Panc1 (cell line): ENCODE measurements at places on chromosomes 16 and 17.

GRCh38 chr17:27530764-27531391, 74.6 kb downstream of the KSR1 start:
- no peak overlapping the region for H3K4me3 ChIP-seq
- peaks cover 25% of the 10 kb centered on the region for H3K4me1 ChIP-seq
- no peak overlapping the region for H3K27ac ChIP-seq
- DNase-seq = no peak
- H3K27me3 ChIP-seq = no peaks in the 10 kb centered on the region

- H3K27me3 ChIP-seq = no peaks in the 10 kb centered on the region
- H3K4me1 ChIP-seq = peaks cover 15% of the 10 kb centered on the region
Observed at GRCh38 chr17:82091264-82092066, 6.6 kb downstream of the FASN start.

GRCh38 chr17:77306790-77307478, 166.2 kb downstream of the SEC14L1 start:
- no peaks in the 10 kb centered on the region for H3K27me3 ChIP-seq
- no peak for DNase-seq
- H3K36me3 ChIP-seq = peaks cover 2% of the 10 kb centered on the region
- H3K4me1 ChIP-seq = peaks cover 91% of the 10 kb centered on the region

DNA sequence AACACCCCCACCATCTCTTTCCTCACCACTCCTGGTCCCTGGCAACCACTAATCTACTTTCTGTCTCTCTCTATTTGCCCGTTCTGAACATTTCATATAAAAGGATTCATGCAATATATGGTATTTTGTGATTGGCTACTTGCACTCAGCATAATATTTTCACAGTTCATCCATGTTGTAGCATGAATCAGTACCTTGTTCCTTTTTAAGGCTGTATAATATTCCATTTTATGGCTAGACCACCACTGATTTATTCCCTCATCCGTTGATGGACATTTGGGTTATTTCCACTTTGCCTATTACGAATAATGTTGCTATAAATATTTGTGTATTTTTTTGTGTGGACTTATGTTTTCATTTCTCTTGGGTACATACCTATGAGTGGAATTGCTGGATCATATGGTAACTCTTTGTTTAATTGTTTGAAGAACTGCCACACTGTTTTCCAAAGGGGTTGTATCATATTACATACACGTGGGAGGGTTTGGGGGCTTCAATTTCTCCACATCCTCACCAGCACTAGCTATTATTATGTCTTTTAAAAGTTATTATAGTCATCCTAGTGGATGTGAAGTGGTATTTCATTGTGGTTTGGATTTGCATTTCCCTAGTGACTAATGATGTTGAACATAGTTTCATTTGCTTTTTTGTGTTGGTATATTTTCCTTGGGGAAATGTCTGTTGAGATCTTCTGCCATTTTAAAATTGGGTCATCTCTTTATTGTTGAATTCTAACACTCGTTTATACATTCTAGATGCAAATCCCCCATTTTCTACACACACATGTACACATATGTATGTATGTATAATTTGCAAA, 26.3 kb downstream of the SEC14L5 start:
- no peak overlapping the region for H3K27ac ChIP-seq
- no peaks in the 10 kb centered on the region for H3K36me3 ChIP-seq
- no peak overlapping the region for H3K4me3 ChIP-seq
- H3K27me3 ChIP-seq = peaks cover 10% of the 10 kb centered on the region

GRCh38 chr17:58170622-58171021, 3.8 kb downstream of the OR4D2 start:
- no peaks in the 10 kb centered on the region for H3K36me3 ChIP-seq
- DNase-seq = no peak
